GM18507 (cell line): ENCODE measurements at places on chromosomes 2 and 18.

GRCh38 chr18:79590191-79591031 is 89.2 kb upstream of the CTDP1 start:
- DNase-seq: no peak

- no peak for DNase-seq
These were observed 112.1 kb downstream of the RBMS1 start for GRCh38 chr2:160381425-160381951.

DNA sequence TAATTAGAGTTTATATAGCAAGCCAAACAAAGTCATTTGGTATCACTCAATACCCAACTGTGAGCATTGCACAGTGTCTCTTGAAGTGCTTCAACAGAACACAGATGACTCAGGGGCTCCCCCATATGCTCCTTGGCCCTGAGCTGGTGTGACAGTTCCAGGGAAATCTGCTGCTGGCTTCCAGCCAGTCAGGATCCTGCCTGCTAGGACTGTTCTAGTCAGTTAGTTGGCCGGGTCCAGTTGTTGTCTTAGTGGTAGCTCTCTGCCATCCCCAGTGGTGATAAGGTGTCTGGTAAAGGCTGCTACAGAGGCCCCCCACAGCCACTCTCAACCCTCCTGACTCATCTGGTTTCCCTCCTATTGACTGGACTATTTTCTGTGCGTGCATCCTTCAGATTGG is 100.3 kb downstream of the IRS1 start:
- DNase-seq: no peak

DNA sequence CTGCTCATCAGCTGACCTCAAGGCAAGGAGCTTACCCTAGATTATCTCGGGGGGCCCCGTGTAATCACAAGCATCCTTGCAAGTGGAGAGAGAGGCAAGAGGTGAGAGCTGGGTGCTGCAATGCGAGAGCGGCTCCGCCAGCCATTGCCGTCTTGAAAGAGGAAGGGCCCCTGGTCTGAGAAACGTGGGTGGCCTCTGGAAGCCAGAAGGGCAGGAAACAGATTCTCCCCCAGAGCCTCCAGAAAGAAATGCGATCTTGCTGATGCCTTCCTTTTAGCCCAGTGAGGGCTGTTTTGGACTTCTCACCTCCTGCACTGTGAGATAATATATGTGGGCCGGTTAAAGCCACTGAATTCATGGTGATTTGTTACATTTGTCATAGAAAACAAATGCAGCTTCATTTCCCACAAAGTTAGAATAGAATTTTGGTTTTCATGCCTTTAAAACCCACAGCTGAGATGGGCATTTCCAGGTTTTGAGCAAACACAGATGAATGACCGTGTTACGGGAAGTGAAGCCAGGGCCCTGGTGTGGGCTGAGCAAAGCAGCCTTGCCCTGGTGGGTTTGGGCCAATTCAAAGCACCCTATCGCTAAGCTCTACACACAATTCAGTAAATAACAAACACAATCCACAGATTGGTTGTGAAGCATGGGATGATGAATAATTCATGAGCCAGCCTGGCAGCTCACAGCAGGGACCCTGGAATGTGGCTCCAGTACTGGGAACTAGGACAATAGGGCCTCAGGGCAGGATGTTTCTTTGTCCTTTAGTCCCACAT is 319.9 kb upstream of the HS6ST1 start:
- DNase-seq: no peak

DNA sequence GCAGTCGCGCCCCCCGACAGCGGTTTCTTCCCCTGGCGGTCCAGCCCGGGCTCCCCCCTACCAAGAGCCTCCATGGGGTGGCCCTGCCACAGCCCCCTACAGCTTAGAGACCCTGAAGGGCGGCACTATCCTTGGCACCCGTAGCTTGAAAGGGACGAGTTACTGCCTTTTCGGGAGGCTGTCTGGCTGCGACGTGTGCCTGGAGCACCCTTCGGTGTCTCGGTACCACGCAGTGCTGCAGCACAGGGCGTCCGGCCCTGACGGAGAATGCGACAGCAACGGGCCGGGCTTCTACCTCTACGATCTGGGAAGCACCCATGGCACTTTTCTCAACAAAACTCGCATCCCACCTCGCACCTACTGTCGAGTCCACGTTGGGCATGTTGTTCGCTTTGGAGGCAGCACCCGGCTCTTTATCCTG is 475 bp downstream of the SLC4A1AP start:
- no peak for DNase-seq

DNA sequence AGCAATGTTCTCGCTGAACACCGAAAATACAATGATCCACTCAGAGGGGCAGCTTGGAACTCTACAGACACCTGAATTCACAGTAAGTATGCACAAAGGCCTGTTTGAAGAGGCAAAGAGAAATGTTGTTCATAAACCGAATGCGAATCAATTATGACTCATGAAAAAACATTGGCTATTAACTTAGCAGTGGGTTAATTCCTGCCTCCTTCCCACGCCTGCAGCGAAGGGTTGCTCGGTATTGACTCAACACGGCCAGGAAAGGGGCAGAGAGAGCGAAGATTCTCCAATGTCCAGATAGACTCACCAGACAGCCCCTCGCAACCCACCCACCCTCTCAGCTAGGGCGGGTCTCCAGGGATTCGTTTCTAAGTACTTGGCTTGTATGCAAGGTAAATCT is 9.4 kb downstream of the CRACDL start:
- no peak for DNase-seq

DNA sequence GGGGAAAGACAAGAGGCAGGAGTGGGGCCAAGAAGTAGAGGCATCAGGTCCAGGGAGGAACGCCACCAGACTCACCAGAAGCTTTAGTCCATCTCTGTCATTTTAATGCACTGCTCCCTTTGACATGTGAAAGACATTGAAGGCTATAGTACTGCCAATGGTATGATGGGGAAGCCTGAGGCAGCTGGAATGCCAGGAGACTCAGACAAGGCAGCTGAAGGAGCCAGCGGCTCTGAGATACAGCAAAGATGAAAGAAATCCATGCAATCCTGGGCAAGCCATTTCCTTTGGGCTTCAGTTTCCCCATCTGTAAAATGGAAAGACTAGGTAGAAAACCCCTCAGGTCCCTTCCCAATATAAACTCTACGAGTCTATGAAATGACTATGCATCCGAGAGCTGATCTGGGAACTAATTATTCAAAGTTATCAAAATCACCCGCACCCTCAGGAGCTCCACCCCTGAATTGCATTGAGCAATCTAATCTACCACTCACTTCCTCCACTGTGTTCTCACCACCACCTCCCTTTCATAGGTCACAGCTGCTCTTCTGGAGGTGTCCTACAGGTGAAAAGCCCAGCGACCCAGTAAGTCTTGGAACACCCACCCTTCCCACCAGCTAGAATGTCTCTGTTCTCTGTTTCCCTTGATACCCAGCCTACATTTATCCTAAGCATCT is 3.1 kb downstream of the CXCR2 start:
- no peak for DNase-seq
